HFFc6 (cell line): ENCODE measurements at places on chromosomes 6 and 20.
A peak's percentile ranks its signal among the peaks of the same experiment; 100 is the strongest.

GRCh38 chr20:57342829-57343228 is 8.2 kb upstream of the RAE1 start:
- DNase-seq: peak; percentile 57

GRCh38 chr20:16209951-16210361 is 363.3 kb downstream of the KIF16B start:
- no peak for DNase-seq

DNA sequence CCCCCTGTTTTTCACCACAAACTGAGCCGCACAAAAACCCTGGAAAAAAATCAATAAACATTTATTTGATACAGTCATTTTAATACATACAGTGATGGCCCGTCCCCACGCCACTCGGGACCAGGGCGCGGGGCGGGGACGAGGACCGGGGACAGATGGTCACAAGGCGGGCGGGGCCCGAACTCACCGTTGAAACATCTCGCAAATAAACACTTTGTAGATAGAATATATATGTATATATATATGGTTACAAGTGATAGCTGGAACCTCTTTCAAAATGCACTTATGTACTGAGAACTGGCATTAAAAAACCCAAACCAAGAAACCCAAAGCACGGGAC is 418 bp upstream of the UCKL1 start:
- DNase-seq: no peak

DNA sequence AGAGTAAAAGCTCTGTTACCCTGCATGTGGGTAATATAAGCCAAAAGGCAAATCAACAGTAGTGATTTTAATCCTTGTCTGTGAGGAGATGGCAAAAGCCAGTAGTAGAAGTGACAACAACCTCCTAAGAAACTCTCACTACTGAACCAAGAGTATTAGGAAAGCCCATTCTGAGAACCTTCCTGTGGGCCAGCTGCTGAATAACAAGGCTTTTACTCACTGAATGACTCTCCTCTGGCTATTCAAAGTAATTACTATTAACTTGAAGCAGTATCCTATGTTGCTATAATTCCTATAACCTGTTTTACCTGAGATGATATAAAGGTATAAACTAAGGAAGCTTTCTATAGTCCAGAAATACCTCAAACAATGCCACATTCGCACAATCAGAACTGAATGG is 55.1 kb downstream of the CHD6 start:
- no peak for DNase-seq

DNA sequence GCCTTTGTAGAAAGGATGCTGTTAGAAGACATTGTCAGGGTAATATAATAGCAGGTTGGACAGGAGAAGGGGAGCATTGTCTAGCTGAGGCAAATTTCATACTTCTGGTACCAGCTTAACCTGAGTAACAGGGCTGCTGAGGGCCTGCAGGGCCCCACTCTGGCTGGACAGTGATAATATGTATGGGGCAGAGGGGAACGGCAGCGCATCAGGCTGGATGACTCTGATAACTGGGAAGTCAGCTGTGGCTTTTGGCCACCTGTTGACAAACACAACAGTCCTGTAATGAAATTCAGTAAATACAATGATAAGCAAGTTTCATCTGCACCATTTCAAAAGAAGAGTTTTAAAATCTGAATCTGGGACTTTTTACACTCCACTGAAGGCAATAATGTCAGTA is 259.9 kb upstream of the CNR1 start:
- DNase-seq: no peak

DNA sequence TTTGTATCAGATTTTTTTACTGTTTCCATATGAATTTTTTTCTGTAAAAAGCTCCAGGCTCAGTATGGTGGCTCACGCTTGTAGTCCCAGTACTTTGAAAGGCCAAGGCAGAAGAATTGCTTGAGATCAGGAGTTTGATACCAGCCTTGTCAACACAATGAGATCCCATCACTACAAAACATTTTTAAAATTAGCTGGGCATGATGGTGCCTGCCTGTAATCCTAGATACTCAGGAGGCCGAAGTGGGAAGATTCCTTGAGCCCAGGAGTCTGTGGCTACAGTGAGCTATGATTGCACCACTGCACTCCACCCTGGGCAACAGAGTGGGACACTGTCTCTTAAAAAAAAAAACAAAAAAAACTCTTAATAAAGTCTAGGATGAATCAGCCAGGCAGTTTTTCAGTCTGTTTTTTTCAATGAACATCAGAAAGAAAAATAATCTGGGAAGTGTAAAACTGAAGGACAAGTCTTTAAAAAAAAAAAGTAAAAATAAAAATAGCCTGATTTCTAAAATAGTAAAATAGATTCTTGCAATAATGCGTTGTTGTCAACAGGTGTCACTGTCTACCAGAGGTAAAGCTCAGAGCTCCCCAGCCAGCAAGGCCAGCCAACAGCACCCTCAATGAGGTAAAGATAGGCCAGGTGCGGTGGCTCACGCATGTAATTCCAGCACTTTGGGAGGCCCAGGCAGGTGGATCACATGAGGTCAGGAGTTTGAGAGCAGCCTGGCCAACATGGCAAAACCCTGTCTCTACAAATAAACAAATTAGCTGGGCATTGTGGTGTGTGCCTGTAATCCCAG is 9.3 kb upstream of the ATG5 start:
- peak; percentile 22 for DNase-seq

DNA sequence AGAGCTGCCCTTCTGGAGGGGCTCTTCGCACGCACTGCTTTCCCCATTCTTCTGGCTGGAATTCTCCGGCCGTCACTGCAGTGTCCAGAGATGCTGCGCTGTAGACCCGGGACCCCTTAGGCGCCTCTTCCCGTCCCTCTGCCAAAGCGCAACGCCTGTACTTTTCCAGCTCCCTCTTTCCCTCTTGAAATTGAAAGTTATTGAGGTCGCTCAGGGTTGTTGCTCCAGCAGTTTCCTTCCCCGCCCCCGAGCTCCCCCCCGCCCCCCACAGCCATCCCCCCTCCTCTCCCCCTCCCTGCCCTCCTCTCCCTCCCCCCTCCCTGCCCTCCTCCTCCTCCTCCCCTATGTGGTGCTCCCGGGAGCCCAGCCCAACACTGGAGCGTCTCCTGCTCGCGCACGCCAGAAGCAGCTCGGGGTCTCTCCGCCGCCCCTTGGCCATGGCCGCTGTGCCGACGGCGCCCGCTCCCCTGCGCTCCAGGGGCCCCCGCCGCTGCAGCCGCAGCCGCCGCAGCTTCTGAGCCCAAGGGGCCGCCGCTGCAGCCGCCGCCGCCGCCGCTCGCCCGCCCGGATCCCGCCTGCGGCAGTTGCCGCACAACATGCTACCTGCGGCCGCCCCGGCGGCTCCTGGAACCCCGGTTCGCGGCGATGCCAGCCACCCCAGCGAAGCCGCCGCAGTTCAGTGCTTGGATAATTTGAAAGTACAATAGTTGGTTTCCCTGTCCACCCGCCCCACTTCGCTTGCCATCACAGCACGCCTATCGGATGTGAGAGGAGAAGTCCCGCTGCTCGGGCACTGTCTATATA is at the start of gene RSPO3:
TSS of gene RSPO3 (plus strand) at position 374 of the 804 bp plus-strand sequence. CDS start 522 bp downstream, outside the sequence.
- DNase-seq: no peak

DNA sequence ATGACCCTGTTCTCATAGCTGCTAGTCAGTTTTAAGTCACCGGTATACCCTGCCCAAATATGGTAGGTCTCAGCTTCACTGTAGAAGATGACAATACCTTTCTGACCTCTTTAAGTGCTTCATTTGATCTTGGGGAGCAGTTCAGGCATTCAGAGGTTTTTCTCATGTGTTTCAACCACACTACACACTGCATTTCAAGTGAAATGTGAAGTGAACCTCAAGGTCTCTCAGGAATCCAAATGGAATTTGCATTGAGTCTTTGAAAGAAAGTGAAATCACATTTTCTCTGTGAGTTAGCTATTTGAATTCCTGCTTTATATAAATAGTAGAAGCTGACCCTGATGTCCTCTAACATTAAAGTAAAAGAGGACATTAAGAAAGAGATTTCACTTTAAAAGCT is 461.6 kb downstream of the ADGRB3 start:
- no peak for DNase-seq

DNA sequence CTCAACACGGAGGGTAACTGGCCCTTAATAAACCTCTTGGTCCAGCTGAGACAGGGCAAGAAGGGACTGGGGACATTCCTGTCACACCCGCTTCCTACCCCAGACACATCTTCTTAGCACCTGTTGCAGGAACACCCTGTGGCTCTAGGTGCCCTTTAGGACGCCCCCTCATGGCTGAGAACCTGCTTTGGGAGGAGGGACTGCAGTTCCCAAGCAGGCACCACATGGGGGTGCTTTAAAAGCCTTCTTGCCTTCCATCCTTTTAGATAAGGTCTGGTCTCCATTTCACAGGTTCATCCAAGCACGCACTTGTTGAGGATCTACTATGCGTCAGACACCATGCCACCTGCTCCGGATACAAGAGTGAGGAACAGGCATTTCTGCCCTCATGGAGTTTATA is 26.6 kb downstream of the NSFL1C start:
- DNase-seq: peak; percentile 21

DNA sequence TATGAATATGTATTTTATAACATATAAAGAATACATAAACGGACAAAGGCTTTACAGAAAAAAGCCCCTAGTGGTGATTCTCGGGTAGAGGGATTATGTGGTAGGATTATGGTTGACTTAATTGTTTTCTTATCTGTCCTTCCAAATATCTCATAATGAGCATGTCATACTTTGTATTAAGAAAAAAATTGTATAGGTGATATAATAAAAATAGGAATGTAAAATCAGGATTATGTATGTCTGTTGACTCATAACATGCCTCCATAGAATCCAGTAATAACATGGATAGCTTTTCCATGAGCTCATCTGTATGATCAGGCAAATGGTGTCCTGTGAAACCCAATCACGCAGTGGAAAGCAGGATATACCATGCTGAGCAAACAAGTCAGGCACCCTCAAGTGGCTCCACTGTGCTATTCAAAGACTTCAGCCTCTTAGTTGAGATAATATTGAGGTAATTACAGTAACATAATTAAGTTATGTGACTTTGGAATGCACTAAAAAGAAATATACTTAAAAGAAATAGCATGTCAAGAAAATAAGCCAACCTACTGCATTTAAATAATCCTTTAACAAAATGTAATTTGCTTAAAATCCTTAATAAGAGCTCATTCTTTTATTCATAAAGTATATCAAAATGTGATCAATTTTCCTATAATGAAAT is 39.6 kb upstream of the PRELID3B start:
- DNase-seq: peak; percentile 54

- no peak for DNase-seq
Observed at GRCh38 chr6:170248861-170249600, 41.8 kb downstream of the DLL1 start.

DNA sequence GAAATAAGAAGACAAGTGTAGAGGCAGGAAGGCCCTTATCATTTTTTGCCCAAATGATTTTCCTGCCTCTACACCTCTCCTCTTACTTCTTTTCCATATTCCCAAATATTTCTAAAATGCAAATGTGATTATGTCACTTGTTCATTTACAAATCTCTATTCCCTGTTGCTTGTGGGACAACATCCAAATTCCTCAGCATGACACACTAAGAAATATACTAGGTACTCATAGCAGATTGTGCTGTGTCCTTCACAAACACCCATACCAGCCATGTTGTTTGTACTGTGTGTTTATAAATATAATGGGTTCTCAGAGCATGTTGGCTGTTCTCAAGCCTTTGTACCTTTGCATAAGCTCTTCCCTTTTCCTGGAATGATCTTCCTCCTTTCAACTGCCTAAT is 17.7 kb upstream of the FYN start:
- no peak for DNase-seq

- no peak for DNase-seq
Observed at GRCh38 chr6:33241968-33242367, 29.7 kb downstream of the VPS52 start.

GRCh38 chr20:12090920-12091319 is 173.2 kb downstream of the BTBD3 start:
- DNase-seq: no peak

GRCh38 chr6:211871-212497 is 80.3 kb upstream of the DUSP22 start:
- DNase-seq: no peak

DNA sequence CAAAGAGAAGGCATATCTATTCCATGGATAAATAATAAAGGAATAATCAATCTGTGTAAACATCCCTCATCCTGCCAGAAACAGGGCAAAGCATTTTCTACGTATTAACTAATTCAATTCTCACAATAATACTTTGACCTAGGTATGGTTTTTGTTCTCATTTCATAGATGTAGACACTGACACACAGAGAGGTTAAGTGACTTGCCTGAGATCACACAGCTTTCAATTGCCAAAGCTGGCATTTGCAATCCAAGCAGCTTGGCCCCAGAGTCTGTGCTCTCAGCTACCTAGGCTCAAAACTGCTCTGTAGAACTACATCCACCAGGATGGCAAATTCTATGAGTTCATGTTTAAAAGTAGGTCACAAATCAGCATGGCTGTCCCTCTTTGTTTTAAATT is 124.9 kb downstream of the BMP7 start:
- no peak for DNase-seq

- no peak for DNase-seq
Observed at GRCh38 chr6:102813489-102814275, 1420.2 kb downstream of the GRIK2 start.

DNA sequence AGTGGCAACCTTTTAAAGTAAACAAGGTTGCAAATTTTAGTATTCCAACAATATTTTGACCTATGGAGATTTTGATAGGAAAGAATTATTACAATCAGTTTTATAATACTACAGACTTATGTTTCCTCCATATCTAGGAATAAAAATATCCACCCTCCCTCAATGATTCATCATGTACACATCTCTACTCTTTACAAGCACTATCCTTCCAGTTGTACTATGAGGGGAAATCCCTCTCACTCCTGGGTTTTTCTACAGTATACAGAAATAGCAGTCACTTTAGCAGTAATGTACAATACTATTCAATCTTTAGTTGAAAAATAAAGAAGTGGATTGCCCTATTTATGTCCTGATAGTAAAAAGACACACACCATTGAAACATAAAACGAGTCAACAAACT is 46.3 kb upstream of the SCML4 start:
- DNase-seq: peak; percentile 23

GRCh38 chr6:158439255-158439654 is 120.6 kb upstream of the TMEM181 start:
- no peak for DNase-seq

DNA sequence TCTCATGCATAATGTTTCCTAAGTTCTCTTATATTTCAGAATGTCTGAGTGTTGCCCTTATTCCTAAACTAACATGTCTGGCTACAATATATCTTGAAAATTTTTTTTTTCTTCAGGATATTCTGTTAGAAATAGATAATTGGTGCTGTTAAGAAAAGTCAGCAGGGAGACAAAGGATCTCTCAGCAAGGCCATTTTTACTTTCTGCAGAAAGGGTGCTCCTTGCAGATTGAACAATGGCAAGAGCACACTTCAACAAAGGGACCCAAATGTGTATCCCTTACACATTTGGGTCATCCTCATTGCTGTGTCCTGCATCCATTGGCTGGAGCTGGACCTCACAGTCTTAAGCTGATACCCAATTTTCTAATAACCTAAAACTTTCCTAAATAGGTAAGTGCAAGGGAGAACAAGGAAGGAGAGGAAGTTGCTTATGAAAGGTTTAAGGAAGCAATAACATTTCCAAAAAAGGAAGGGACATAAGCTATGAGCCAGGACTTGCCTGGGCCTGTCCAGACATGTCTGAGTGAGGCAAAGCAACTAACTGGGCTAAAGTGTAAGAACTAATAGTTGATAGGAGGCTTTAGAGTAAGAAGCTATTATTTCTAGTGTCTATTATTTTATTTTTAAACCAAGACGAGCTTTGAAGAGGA is 429.6 kb downstream of the BCKDHB start:
- DNase-seq: no peak
